Stimulated activated CD4-positive, alpha-beta T cell treated with anti-CD3 and anti-CD28 coated beads, TNF-alpha, amount 100 ng/mL, for 4 hours (primary cell): ENCODE measurements at places on chromosomes 12 and 14.

DNA sequence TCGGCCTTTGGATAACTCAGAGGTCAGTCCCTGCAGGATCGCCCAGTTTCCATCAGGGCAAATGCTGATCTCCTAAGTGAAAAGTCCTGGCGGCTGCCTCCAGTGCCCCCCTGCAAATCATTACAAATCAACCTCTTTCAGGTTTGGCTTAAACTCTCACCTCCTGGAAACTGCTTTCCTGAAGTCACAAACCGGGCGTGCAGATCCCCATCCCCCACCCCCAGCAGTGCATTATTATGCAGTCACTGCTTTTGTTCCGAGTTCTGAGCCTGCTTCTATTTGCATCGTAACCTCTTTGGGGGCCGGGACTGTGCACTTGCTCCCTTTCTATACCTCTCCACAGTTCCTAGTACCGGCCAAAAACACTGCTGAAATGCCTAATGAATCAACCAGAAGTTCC is at the start of gene USP44:
Gene USP44 (minus strand): TSS at position 172 of the 400 bp plus-strand sequence. CDS start 17,220 bp downstream, outside the sequence.
- DNase-seq, result no peak

GRCh38 chr12:93794738-93795137 is 117.6 kb downstream of the CRADD start:
- DNase-seq, result no peak

DNA sequence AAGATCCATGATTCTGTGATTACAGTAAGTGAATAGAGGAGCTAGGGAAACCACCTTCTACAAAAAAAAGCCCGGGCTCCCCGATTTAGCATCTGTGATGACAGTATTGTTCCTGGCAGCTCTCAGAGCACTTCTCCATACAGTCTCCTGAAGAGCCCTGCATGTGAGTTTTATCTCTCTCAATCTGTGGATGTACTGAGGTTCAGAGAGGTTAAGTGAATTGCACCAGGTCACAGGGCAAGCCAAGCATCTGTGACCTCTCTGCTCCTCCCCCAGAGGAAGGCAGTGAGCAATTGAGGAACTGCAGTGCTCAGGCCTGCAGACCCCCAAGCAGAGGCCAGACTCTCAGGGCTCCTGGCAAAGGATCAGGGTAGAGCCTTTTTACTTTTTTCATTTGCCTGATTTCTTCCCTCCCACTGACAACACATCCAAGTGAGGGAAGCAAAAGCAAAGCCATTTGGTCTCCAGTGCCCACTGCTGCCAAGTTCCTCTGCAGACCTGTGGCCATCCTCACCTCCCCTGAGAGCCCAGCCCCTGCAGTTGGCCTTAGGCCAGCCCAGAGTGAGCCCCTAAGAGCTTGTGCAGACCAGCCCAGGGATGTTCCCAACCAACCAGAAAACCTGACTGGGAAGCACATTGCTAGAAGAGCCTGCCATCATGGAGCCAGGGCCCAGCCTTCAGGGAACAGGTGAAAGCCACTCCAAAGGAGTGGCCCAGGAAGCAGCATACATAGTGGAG is 47.6 kb upstream of the PNMA1 start:
- no peak for DNase-seq

DNA sequence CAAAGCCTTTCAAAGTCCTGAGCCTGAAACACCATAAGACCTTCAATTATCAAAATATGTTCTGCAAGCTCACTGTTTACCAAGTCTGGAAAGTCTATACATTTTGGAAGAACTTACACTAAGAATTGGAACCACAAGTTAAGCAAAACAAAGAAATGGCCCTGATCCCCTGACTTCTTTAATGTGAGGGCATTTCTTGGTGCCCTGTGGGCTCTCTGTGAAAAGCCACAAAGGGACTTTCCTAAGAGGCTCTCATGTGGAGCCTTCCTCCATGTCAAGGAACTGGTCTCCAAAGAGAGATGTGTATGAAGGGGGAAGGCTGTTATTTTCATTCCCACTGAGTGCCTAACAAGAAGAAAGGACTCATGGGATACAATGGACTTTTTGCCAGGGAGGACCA is 13.5 kb upstream of the MYH6 start:
- no peak for DNase-seq

DNA sequence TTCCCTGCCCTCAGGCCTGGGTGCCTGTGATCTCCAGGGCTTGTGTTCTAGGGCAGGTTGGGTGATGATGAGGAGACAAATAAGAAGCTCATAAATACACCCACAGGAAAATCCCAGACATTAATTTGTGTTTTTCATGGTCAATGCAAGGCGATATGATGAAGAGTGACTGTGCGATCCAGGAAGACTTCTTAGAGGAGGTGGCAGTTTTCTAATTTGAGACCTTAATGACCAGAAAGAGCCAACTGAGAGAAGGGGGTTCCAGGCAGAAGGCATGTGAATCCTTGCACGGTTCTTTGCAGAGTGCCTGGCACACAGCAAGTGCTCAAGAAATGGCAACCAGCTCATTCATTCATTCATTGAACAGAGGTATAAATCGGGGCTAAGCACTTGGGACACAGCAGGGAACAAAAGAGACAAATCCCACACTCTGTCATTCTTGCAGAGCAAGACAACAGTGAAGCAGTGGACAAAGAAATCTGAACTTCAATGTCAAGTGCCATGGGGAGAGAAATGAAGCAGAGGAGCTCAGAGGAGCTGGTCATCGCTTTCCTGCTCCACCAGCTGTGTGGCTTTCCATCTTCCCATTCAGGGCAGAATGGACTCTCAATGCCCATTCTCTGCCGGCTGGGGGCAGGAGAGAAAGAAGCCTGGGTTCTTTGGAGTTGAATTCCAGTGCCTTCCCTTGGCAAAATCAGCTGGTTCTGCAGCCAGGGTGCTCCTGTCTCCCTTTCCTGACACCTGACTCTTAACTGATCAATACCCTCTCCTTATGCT is 128.3 kb downstream of the AACS start:
- no peak for DNase-seq

- no peak for DNase-seq
Observed at GRCh38 chr12:109766251-109766778, 52.7 kb downstream of the FAM222A start.

GRCh38 chr12:90322006-90322405 is 613.4 kb upstream of the ATP2B1 start:
- no peak for DNase-seq

DNA sequence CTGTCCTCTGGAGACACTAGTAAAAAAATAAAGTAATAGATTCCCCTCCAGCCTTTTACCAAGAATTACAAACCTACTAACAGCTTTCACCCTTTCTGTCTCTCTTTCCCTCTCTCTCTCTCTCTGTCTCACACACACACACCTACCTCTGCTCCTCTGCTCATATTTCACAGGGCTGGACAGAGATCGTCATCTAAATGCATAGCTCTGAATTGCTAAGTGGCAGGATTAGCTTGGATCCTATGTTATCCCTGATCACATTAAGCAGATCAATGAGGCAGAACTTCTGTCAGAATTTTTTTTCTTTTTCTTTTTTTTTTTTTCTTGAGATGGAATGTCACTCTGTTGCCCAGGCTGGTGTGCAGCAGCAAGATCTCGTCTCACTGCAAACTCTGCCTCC is 22.9 kb downstream of the VCPKMT start:
- DNase-seq, result no peak

DNA sequence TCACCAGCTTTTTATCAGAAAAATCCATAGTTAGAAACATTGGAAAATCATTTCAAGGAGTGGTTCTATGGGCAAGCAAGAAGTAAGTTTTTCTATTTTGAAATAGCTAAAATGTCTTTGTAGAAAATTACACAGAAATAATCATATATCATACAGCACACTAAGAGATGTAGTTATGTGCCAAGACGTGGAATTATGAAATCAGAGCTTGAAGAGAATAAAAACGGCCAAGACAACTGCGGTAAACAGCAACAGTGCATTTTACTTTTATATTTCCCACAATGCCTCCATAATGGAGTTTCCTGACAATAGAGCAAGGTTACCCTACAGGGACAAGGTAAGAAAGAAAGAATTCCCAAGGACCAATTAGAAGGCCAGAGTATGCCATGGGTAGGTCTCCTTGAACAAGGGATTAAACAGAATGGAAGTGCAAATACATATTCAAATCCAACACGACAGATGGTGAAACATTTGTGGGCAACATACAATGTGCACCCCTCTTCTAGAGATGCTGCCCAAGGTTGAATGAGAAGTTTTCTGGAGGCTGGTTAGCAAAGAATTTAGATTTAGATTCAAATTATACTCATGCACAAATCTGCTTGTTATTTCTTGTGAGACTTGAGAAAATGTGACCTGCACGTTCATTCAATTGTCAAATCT is 76.1 kb upstream of the BTG1 start:
- no peak for DNase-seq

GRCh38 chr14:102279688-102280348 is 25.1 kb downstream of the MOK start:
- no peak for DNase-seq

DNA sequence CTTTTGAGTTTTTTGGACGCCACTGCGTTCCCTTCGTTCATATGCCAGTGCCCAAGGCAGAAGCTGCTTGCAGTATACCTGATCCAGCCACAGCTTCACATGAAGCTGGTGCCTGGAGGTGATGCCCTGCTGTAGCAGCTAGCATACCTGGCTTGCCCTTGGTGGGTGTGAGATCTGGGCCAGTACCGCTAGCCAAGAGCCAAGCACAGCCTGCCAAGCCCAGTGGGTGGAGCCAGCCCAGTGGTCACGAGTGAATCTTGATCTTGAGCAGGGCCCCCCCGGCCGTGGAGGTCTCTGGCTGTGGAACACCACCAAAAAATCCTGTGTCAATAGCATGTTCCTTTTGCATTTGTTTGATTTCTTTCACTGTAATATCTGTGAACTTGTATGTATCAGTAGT is 7.3 kb upstream of the M6PR start:
- DNase-seq, result no peak

DNA sequence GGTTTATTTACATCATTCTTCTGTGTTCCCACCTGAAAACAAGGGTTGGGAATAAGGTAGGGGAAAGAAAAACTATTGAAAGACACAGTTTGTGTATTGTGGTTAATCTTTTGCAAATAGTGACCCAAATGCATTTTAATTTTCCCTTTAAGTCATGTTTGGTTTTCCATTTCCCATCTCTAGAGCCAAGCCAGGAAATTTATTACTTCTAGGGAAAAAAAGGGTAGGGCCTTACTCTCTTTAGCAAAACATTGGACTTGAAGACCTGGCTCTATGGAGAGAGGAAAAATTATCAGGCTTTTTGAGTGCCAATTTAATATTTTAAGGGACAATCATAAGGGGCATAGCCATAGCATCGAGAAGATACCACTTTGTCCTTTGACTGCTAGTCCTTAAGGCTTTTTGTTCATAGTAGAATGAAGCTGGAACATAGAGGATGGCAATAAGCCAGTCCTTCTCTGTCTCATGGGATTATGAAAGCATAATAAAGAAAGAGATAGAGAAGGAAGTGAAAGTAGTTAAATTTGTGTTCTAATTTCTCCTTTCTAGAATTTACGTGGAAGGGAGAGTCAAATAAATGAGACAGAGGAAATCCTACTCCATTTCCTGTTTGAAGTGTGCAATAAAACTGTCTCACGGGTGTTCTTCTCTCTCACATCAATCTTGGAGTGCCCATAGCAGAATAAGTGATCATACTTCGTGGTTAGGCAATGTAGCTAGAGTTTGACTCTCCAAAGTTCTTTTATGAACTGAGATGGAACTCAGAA is 50.9 kb upstream of the PPFIA2 start:
- DNase-seq, result no peak

DNA sequence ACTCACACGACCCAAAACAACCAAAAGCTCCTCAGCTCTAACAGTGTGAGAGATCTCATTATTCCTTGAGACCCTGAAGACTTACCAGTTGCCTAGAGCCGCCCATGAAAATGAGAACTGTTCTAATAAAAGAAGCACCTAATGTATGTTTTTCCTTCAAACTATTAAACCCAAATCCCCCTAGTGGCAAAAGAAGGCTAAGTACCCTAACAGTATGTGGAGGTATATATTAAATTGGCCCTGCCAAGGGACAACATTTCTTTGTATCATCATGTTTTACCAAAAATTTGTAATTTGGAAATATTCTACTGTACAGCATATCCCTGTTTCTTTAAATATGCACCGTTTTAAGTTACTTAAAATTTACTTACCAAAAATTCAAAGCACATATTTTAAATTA is 38.0 kb upstream of the PPFIA2 start:
- no peak for DNase-seq

DNA sequence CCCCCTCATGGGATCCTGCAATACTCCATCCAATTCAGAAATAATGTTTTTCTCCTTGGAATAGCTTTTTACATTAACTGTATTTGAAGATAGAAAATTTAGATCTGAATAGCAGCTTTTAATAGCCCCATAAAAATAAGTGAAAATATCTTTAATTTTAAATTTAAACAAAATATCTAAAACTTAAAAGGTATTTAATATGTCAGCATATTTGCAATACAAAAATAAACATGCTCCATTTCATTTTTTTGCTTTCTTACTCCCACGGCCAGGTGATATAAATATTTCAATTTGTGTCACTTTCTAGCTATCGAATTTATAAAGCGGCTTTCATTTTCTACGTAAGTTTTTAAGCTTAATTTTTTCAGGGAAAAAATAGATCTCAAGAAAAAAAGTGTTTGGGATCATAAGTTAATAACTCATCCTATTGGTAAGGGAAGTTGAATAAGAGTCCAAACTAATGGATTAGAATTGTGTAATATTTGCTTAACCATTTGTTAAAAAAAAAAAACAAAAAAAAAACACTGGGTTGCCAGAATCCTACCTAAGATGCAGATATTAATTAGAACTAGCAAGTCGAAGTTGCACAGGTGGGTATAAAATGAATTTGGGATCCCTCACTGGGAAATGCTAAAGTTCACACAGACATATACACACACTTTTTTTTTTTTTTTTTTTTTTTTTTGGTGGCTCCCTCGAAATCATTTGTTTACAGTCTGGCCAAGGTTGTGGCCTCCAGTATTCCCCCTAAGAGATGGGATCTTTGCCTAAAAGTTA is 47.6 kb downstream of the PPP2R5C start:
- no peak for DNase-seq

DNA sequence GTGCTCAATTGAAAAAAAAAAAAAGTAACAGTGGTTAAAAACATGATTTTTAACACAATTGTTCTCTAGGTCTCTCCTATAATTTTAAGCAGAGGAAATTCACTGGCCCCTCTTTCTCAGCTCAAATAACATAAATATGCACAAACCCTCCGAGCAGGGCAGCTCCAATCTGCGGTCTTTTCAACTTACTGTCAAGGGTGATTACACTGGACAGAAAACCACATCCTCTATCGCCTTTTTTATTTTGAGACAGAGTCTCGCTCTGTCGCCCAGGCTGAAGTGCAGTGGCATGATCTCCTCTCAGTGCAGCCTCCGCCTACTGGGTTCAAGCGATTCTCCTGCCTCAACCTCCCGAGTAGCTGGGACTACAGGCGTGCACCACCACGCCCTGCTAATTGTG is 16.5 kb upstream of the GABARAPL1 start:
- DNase-seq, result no peak

DNA sequence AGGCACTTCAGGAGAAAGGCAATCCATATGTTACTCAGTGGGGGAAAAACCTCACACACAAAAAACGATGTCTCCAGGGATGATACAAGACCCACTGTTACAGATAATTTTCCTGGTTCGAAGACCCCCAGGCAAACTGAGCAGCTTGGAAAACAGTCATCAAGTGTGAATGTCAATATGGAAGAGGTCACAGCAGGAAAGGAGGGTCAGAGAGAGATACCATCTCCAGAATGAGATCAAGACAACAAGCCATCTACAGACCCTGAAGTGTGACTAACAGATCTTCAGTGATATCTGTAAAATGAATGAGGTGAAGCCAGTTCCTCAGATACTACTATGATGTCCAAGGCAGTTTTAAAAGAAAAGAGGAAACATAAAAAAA is 28.6 kb downstream of the GNS start:
- no peak for DNase-seq

GRCh38 chr12:67091204-67091603 is 178.0 kb upstream of the CAND1 start:
- no peak for DNase-seq

- DNase-seq, result no peak
Observed at GRCh38 chr12:28308891-28309290, 118.6 kb downstream of the CCDC91 start.
